NT2/D1 (cell line): ENCODE measurements at places on chromosomes 12 and 14.

GRCh38 chr14:50001151-50001998 lies 108.5 kb downstream of the ARF6 start:
- no peak for DNase-seq

- no peak for DNase-seq
Observed at GRCh38 chr12:30201301-30202160, 417.8 kb upstream of the TMTC1 start.

DNA sequence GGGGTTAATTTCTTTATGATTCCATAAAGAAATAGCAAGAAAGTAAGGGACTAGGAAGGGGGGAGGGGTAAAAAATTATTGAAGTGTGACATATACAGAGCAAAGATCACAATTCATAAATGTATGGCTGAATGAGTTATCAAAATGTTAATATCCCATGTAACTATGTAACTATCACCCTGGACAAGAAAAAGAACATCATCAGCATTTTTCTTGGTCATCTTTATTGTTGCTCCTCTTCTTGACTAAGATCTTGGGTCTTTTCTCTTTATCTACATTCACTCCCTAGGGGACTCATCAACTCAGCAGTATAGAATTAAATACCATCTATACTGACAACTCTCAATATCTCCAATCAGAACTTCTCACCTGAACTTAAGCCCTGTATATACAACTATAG lies 57.5 kb downstream of the CAND1 start:
- DNase-seq = no peak

GRCh38 chr12:54601841-54602240 lies 13.4 kb upstream of the PPP1R1A start:
- DNase-seq = no peak

DNA sequence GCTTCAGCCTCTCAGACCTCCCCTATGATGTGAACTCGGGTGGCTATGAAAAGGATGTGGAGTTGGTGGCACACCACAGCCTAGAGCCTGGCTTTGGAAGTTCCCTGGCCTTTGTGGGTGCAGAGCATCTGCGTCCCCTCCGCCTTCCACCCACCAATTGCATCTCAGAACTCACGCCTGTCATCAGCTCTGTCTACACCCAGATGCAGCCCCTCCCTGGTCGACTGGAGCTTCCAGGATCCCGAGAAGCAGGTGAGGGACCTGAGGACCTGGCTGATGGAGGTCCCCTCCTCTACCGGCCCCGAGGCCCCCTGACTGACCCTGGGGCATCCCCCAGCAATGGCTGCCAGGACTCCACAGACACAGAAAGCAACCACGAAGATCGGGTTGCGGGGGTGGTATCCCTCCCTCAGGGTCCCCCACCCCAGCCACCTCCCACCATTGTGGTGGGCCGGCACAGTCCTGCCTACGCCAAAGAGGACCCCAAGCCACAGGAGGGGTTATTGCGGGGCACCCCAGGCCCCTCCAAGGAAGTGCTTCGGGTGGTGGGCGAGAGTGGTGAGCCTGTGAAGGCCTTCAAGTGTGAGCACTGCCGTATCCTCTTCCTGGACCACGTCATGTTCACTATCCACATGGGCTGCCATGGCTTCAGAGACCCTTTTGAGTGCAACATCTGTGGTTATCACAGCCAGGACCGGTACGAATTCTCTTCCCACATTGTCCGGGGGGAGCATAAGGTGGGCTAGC lies 7.0 kb upstream of the RPS26 start:
- DNase-seq = no peak

GRCh38 chr12:28175098-28175589 lies 15.1 kb upstream of the CCDC91 start:
- DNase-seq = no peak

- no peak for DNase-seq
Observed at GRCh38 chr12:76790564-76791552, 26.9 kb downstream of the ZDHHC17 start.

- no peak for DNase-seq
Observed at GRCh38 chr12:58925111-58925611, 4.9 kb upstream of the LRIG3 start.

DNA sequence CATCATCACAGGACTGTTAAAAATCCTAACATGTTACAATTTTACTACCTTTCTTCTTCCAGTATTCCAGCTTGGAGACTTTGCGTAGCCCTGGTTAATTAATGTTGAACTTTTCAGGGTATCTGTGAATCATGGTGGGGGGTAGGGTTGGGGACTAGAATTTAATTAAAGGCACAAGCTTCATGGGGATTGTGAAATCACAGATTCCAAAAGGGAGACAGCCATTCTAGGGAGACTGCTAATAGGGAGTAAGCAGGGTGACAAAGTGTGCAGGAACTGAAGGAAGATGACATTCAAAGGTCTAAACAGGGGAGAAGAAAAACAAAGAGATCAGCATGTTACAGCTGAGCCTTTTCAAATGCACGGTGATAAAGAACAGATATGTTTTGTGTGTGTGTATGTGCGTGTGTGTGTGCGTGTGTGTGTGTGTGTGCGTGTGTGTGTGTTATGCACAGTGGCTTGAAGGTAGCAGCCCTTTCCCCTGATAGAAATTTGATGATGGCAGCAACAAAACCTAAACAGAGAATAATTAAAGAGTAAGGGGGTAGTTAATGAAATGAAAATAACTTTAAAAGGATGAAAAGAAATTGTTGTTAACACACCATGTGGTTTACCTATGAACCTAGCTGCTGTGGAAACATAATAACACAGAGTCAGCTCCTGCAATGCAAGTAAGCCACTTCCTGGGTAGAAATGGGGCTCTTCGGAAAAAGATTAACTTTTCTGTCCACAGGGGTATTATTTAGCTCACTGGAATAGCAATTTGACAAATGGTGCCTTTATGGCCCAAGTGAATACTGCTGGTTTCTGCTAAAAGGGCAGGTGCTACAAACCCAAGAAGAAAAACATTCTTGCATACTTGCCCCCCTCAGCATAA lies 581.7 kb downstream of the DIO2 start:
- no peak for DNase-seq

- DNase-seq = no peak
Observed at GRCh38 chr12:119071638-119072231, 90.4 kb downstream of the SRRM4 start.

DNA sequence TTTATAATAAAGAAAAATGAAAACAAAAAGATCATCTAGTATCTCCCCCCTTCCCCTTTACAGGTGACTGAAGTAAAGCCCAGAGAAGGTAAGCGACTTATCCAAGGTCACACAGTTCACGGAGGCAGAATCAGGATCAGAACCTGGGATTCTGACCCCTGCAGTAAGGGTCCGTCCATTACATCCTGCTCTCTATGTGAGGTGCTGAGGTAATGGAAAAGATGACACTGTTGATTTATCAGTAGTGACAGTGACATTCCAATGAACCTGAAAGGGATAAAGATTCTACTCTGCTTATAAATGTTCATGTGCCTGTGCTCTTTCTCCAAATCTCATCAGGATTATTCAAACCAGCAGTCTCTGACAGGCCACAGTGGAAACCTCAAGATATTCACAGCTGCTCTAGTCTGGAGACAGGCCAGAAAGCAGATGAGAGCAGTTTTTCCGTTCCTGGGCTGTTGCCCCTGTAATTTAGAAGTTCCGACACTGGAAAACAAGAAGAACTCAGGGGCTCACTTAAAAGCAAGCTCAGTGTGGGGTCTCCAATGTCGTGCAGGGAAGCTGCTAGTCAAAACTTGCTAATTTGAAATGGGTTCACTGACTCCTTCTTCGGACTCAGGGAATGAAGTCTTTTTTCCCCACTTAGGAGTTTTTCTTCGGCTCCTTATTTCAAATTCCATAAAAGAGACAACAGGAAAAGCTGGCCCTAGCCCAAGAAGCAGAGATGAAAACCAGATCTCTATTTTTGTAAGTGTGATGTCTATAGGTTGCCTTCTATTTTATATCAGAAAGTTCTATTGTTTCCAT lies 131.8 kb upstream of the EEA1 start:
- no peak for DNase-seq
